Diencephalon (tissue), 1 donor: ENCODE measurements at places on chromosomes 11 and 22. TPM values are rescaled to one million over a fixed set of nuclear protein-coding genes. Genes with fewer than 3 reads are reported as not detected.

Gene GPHA2
- not detected for total RNA-seq

Gene MEI1
- total RNA-seq = 1.6 TPM

Gene TYR
- total RNA-seq = not detected

Gene IL17REL
- total RNA-seq = 0.69 TPM

Gene RCOR2
- total RNA-seq = 12.0 TPM

Gene FGF4
- not detected for total RNA-seq

Gene PGR
- 0.46 TPM for total RNA-seq

Gene MYBPC3
- total RNA-seq = not detected

Gene MMP27
- total RNA-seq = not detected
